Femur (tissue), 1 donor: ENCODE measurements at places on chromosomes 4 and X.

DNA sequence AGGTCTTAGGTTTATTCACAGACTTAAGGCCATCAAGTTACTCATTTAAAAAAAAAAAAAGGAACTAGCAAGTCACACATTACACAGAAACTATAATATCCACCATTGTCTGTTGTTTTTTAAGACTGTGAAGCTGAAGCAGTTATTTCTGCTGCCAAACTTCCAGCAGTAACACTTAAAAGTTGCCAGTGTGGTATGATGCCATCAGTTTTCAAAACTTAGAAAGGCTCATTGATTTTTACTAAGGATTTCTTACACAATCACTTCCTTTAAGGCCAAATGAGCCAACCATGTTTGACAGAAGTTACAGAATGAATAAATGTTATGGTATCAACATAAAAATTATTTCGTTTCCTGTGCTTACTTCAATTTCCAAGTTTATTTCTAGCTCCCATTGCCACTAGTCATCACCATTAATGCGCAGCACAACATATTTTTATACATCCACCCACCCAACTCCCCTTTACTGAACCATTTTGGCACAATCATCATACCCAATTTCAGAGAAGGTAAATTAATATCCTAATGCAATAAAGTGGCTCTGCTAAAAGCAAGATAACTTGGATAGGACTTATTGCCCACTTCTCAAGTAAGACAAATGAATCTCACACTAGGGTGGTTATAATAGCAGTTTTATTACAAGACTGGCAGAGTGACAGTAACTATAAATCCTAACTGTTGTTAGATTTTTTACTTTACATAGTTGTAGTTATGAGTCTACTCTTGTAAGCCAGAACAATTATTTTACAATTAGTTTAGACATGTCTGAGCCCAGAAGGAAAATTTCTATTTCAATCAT lies 13.1 kb downstream of the PDGFC start:
- no peak for DNase-seq

DNA sequence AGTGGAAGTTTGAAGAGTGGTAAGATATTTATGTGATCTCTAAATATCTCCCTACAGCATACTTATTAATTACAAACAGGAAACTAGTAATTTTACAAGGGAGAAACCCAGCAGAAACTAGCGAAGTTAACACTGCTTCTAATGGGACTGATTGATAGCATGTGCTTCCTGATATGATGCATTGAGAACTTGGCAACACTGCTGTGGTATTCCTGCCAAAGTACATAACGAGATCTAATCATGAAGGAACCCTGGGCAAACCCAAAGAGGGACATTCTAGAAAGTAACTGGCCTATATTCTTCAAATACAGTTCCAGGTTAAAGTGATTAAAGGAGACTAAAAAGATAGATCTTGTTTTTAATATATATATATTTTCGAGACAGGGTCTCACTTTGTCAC lies 4.6 kb upstream of the GPR34 start:
- no peak for DNase-seq

GRCh38 chr4:113618205-113618604 lies 143.3 kb downstream of the CAMK2D start:
- DNase-seq = no peak

GRCh38 chr4:186104890-186105646 lies 564 bp downstream of the FAM149A start:
- peak; percentile 33 for DNase-seq

- no peak for DNase-seq
These were observed 132.6 kb downstream of the TBL1X start for GRCh38 chrX:9597361-9598035.

DNA sequence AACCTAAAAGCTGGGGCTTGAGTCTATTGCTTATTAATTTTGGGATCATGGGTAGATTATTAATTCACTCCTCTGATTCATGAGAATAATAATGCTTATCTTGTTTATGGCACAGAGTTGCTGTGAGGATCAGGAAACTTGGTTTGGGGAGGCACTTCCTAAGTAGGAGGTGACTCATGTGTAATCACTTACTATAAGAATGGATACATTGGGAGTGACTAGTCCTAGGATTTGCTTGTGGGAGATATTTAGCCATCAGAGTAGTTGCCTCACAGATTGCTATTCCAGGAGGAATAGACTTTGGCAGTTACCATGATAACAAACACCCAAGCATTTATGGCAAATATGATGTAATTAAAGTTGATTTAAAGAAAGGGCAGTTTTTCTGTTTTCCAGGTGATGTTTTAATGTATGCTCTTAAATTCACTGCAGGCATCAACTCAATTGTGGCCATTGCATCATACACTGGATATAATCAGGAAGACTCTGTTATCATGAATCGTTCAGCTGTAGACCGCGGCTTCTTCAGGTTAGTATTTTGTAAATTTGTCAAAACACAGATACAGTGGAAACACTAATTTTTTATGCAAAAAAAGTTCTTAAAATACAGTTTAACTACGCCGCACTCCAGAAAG lies 41.9 kb downstream of the POLR2B start:
- no peak for DNase-seq

DNA sequence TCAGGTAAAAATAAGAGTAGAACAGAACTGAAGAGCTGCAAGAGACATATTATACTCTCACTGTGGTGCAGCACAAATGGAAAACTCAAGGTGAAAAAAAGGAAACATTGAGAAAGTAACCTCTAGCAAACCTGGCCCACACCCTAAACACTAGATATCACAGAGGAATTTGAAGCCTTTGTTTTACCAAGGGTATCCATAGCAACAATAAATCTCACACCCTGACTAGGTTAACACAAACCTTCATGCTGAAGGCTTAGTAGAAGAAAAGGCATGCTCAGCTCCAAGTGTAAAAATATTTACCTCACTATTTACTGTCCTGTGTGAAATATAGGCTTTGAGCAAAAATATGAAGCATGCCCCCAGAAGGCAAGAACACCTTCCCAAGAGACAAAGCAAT lies 61.9 kb upstream of the TAB3 start:
- DNase-seq = no peak

DNA sequence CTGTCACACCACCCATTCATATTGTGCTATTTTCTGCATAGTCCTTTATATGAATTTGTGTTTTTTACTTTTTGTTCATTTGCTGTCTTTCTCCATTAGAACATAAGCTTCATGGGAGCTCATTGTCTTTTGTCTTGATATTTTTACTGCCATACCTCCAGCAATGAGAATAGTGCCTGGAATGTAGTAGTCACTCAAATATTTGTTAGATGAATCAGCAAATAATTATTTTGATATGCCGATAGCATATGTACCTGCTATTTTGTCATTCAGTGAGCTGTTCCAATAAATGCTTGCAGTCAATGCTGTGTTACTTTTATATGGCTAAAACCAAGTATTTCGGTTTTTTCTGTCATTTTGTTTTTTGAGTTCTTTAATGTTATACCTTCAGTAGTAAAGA lies 43.5 kb upstream of the SLC25A31 start:
- no peak for DNase-seq

DNA sequence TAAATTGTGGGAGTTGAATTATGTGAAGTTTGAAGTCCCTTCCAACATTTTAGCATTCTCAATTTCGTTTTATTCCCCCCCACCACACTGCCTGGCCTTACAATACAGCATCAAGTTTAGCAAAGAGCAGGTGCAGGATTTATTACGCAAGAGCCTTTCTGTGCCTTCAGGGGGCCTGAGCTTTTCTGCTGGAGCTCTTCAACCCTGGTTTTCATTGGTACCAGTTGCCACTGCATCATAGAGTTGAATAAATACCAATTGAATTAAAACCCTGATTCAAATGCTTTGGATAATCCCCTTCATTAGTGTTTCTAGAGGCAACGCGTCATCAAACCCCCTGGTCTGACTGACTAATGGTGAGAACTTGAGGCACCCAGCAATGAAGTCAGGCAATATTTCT lies 43.6 kb upstream of the KIT start:
- no peak for DNase-seq

DNA sequence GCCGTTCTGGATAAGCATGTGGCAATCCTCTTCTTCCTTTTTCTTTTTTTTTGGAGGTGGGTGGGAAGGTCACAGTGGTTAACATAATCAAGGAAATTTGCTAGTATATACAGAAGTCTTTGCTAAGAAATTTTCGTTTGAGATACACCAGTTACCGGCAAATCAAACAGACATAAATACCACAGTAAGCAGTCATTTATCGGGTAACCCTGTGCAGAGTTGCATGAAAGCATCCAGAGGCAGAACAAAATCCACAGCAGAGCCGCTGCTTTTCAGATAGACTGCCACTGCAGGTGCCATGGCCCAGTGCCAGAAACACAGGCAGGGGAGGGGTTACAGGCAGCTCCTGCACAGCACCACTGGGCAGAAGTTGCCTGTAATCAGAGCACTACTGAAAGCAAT lies 179.1 kb upstream of the MAB21L2 start:
- peak; percentile 47 for DNase-seq

DNA sequence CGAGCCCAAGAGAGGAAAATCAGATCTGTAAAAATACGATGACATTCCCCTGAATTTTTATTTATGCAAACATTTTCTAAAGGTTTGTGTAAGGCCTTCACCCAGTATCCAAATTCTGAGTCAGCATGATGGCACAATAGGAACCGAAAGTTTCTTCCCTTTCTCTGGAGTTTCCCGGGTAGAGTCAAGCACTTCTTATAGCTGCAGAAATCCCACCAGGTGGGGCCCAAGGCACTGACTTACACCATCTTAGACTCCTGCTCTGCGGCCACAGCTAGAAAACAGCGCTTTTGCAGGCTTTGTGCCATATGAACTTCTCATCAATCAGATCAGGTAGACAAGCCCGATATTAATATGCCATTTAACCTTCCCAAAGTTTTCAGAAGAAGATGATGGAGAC lies 13.4 kb downstream of the LEF1 start:
- DNase-seq = no peak

- no peak for DNase-seq
These were observed 143.5 kb upstream of the PBDC1 start for GRCh38 chrX:76029385-76029784.

DNA sequence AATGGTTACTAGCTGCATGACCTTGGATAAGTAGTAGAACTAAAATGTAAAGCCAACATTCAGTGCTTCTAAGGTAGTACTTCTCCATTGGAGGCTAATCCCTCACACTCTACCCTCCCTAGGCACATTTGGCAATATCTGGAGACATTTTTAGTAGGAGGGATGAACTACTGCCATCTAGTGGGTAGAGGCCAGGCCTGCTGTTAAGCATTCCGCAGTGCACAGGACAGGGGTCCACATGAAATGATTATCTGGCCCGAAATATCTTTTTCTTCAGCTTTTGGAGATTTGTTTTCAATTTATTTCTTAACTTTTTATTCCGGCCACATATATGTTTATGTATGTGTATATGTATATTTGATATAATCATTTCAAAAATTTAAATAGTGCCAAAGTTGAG lies 36.0 kb upstream of the SPANXC start:
- DNase-seq = no peak

- no peak for DNase-seq
These were observed 20.1 kb downstream of the IGFBP7 start for GRCh38 chr4:57090079-57090478.

- no peak for DNase-seq
These were observed 89.9 kb upstream of the PAK3 start for GRCh38 chrX:111006116-111006515.

- no peak for DNase-seq
These were observed 127.3 kb downstream of the TENM3 start for GRCh38 chr4:182370491-182370890.

GRCh38 chrX:48487362-48487798 lies 11.4 kb downstream of the FTSJ1 start:
- peak; percentile 34 for DNase-seq

DNA sequence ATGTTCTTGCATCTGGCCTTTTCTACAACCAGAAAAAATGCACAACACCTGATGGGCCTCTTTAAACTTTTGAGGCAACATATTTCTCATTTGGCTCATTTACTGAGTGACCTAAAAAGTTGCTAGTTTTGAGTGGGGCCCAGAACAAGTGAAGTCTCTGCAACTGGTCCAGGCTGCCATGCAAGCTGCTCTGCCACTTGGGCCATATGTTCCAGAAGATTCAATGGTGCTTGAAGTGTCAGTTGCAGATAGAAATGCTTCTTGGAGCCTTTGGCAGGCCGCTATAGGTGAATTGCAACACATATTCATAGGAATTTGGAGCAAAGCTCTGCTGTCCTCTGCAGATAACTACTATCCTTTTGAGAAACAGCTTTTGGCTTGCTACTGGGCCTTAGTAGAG lies 66.4 kb upstream of the RLIM start:
- DNase-seq = no peak

- DNase-seq = no peak
These were observed 26.8 kb downstream of the BLTP1 start for GRCh38 chr4:122178961-122179360.

DNA sequence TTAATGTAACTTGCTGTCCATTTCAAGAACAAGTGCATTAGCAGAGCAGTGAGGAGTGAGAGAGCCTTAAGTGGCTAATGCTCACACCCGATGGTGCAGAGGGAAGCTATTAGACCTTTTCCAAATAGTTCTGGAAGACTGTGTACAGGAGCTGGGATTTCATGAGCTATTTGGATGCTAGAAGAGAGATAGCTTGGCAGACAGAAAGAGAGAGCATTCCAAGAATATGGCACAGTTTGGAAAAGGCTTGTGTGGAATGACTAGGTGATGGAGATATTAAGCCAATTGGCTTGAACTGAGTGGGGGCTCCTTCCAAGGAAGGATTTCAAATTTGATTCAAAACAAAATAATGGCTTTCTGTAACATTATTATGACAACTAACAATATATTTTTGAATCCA lies 1097.2 kb upstream of the TENM3 start:
- no peak for DNase-seq

GRCh38 chrX:1821846-1822245 lies 207.0 kb downstream of the ASMT start:
- no peak for DNase-seq

DNA sequence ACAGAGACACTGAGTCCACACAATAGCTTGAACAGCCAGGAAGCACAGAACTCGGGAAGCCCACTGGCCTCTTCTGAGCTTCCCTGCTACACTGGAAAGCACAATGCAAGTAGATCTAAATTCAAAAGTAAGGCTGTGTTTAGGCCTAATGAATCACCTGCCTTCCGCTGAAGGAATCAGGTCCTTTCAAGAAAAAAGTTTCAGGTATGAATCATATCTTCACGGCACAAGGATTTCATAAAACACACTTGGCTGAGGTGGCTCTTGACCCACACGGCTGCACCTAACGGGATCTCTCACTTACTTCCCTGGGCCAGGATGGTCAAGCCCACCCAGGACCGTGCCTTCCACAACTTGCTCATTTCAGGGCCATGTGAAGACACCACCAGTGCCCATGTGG lies 59.3 kb downstream of the IRF2 start:
- no peak for DNase-seq

- DNase-seq = no peak
These were observed 26.1 kb upstream of the VMA21 start for GRCh38 chrX:151370906-151371305.

- DNase-seq = no peak
These were observed 517.4 kb downstream of the RAB28 start for GRCh38 chr4:12966726-12967125.

DNA sequence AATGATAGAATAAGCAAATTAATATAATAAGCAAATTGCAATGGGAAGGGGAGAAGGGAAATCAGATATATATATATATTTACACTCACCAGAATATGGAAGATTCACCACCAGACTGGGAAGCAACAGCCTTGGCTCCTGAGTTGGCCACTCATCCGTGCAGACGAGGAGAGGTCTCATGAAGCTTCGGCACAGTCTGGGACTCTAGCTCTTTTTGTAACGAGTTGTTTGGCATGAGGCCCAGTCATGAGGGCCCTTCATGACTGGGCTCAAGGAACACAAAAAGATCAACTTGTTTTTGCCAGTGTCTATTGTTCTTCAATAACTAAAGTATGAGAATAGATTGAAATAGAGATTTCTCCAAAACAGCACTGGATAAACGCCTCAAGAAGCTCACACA lies 176.4 kb downstream of the ADGRA3 start:
- no peak for DNase-seq
